ENCODE measurements at places on chromosomes 13 and 19. TPM values are rescaled to one million over a fixed set of nuclear protein-coding genes. Genes with fewer than 3 reads are reported as not detected.

Gene PLPP2
- 13.0 TPM for total RNA-seq

Gene ZNF600
- total RNA-seq: 6.4 TPM

Gene ZNF492
- 1.6 TPM for total RNA-seq

Gene ACP7
- not detected for total RNA-seq

Gene ANKLE1
- total RNA-seq: 0.62 TPM

Gene C1QTNF9B
- not detected for total RNA-seq

Gene PDX1
- not detected for total RNA-seq

Gene TMEM238
- 4.2 TPM for total RNA-seq

Gene ZNF615
- 19.5 TPM for total RNA-seq

Gene PRTN3
- total RNA-seq: 3.3 TPM

Gene TJP3
- total RNA-seq: 5.4 TPM

Gene C5AR2
- 0.31 TPM for total RNA-seq

Gene FARP1
- total RNA-seq: 42.4 TPM

Gene KLK15
- not detected for total RNA-seq

Gene ZNF729
- total RNA-seq: 0.10 TPM

Gene KCNN4
- 14.8 TPM for total RNA-seq

Gene OR7C1
- 0.31 TPM for total RNA-seq

Gene WDR88
- not detected for total RNA-seq

Gene FGF21
- total RNA-seq: not detected

Gene CBARP
- total RNA-seq: 1.1 TPM

Gene KASH5
- not detected for total RNA-seq

Gene ACP5
- 2.5 TPM for total RNA-seq

Gene CDC42EP5
- total RNA-seq: 24.5 TPM

Gene IGFL2
- 0.82 TPM for total RNA-seq

Gene ZSWIM4
- 10.6 TPM for total RNA-seq

Measured in tongue (tissue), 3 donors.